ENCODE measurements at places on chromosomes 1 and 21.

- DNase-seq: no peak
Measured at GRCh38 chr1:206898915-206899431, 1.7 kb downstream of the IL24 start.

GRCh38 chr1:93607814-93608186, 73.8 kb downstream of the BCAR3 start:
- DNase-seq: no peak

DNA sequence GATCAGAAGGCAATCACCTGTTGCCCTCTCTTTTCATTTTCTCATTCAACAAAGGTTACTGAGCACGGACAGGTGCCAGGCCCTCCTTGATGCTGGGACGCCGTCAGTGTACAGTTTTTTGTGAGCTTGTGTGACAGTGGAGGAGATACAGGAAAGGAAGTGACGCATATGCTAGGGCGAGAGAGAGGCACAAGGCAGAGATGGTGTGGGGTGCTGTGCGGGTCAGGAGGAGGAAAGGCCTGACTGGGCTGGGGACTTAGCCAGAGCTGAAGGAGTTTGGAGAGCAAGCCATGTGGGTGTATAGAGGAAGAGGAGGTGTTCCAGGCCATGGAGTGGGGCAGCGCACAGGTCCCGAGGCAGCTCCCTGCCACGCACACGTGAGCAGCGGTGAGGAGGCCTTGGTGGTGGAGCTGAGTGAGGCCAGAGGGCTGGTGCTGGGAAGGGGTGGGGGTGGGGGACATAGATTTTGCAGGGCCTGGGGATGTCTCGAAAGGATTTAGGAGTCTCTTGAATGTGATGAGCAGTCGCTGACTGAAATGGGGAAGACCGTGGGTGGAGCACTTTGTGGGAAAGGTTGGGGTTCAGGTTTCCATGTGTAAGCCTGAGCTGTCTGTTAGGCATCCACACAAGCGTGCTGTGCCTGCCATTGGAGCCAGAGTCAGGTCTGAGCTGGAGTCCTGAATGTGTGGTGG, 46.0 kb downstream of the TRAPPC10 start:
- no peak for DNase-seq

- peak; percentile 24 for DNase-seq
Measured at GRCh38 chr21:15210235-15210678, 145.5 kb upstream of the NRIP1 start.

DNA sequence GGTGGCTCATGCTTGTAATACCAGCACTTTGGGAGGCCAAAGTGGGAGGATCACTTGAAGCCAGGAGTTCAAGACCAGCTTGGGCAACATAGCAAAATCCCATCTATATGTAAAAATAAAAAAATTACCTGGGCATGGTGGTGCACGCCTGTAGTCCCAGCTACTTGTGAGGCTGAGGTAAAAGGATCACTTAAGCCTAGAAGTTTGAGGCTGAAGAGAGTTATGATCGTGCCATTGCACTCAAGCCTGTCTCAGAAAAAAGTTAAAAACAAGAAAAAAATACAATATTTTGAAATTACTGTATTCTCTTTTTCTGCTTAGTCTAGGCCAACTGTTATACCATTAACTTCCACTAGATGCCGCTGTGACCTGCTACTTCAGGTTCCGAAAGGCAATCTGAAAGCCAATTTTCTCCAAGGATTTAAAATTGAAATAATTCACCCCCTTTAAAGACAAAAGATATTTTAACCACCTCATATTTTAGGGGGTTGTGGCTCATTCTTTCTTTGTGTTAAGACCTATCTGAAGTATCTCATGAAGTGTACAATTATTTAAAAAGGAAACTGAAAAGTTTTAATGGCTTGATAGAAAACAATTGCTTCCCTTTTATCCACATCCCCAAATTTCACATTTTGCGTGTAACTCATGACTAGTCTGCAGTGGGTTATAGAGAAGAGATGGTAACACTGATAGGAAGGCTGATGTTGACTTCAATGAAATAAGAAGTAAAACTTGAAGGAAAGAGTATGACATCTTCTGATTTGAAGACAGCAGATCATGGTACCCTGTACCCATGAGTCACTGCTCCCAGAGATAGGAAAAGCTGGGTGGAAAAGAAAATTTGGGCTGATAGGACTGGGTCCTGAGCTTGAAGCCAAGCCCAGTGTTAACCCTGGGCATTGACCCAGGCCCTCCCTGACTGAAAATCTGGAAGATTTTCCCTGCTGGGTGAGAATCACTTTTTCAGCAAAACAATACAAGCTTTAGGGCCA, 24.4 kb upstream of the CLDN14 start:
- peak; percentile 35 for DNase-seq

All from HTR-8/SVneo (cell line).